ENCODE measurements at places on chromosomes 3 and 15.

- no peak overlapping the region for H3K27ac ChIP-seq
- H3K4me1 ChIP-seq: peaks cover 4% of the 10 kb centered on the region
- H3K27me3 ChIP-seq: no peaks in the 10 kb centered on the region
- no peak overlapping the region for H3K4me3 ChIP-seq
These were observed 11.5 kb upstream of the DNASE1L3 start for GRCh38 chr3:58222161-58222724.

- no peak overlapping the region for H3K4me3 ChIP-seq
- H3K36me3 ChIP-seq: no peaks in the 10 kb centered on the region
- no peaks in the 10 kb centered on the region for H3K27me3 ChIP-seq
- no peak overlapping the region for H3K27ac ChIP-seq
- H3K4me1 ChIP-seq: no peaks in the 10 kb centered on the region
These were observed 82.7 kb downstream of the BTLA start for GRCh38 chr3:112416391-112417212.

DNA sequence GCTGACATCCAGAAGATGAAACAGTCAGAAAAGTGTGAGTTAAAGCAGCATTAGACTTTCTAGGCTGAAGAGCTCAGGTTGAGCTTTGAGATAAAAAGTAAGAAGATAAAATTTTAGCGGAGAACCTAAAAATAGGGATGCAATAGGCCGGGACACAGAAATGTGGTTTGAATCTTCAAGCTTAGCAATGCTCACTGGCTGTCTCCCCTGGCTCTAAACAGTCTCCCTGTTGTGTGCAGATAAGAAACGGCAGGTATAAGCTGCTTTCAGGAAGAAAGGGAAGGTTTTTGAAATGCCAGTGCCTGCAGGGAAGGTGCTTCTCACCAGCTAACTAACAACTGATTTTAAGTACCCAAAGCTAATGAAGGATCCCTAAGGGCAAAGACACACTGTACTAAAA, 718.7 kb upstream of the SGO1 start:
- H3K27me3 ChIP-seq: no peaks in the 10 kb centered on the region
- no peaks in the 10 kb centered on the region for H3K4me1 ChIP-seq
- no peak for DNase-seq

DNA sequence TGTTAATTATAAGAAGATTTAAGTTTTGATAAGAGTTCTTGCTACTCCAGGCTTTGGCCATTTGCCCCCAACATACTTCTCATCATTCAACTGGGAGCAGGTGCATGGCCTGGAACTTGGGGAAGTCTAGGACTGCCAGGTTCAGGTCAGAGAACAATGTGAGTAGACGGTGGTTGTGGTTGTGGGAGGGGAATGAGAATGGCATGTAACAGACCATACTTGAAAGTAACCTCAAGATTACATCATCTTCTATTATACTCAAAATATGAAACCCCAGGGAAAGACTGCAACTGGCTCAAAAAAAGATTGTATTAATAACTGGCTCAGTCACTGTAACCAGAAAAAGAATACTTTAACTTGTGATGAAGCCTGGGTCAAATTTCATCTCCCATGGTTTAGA, 364.9 kb upstream of the DPPA4 start:
- DNase-seq: no peak
- no peaks in the 10 kb centered on the region for H3K36me3 ChIP-seq
- H3K27me3 ChIP-seq: no peaks in the 10 kb centered on the region
- H3K27ac ChIP-seq: no peak overlapping the region
- H3K4me1 ChIP-seq: no peaks in the 10 kb centered on the region
- H3K4me3 ChIP-seq: no peak overlapping the region

DNA sequence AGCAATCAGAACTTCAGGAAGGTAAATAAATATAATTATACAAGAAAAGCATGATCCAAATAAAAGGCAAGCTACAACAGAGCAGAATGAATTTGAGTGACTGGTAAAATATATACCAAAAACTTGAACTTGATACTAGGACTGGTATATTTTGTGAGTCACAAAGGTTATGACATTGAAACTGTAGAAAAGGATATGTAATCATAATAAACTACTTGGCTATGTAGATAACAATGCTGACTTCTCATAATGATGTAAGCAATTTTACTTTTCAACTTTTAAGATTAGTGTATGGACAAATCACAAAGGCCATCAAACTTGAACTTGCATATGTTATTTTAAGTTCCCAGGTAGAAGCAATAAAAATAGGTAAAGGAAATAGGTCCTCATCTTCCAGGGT, 384.5 kb upstream of the NECTIN3 start:
- no peak overlapping the region for H3K27ac ChIP-seq
- DNase-seq: no peak
- H3K4me1 ChIP-seq: no peaks in the 10 kb centered on the region
- H3K27me3 ChIP-seq: no peaks in the 10 kb centered on the region
- no peaks in the 10 kb centered on the region for H3K36me3 ChIP-seq
- no peak overlapping the region for H3K4me3 ChIP-seq

GRCh38 chr3:195442573-195443390, at the start of gene ACAP2:
Gene ACAP2 (minus strand): TSS chr3:195443020. CDS start chr3:195442847, 173 bp downstream.
- peak within 1 kb of the TSS; percentile 74 for H3K27ac ChIP-seq
- peak within 1 kb of the TSS; percentile 64 for H3K4me3 ChIP-seq
- peaks cover 20% of the 10 kb centered on the region for H3K4me1 ChIP-seq
- H3K27me3 ChIP-seq: no peaks in the 10 kb centered on the region

GRCh38 chr15:88015228-88015860, 241.2 kb downstream of the NTRK3 start:
- H3K36me3 ChIP-seq: no peaks in the 10 kb centered on the region
- H3K27ac ChIP-seq: no peak overlapping the region
- no peak overlapping the region for H3K4me3 ChIP-seq
- DNase-seq: no peak

- no peak overlapping the region for H3K4me3 ChIP-seq
- H3K36me3 ChIP-seq: no peaks in the 10 kb centered on the region
- H3K27ac ChIP-seq: no peak overlapping the region
- no peak for DNase-seq
These were observed 445.3 kb upstream of the ROBO1 start for GRCh38 chr3:80213086-80213485.

GRCh38 chr3:65181391-65181871, 493.6 kb upstream of the ADAMTS9 start:
- DNase-seq: no peak
- H3K27ac ChIP-seq: peak overlapping the region; percentile 50
- no peaks in the 10 kb centered on the region for H3K27me3 ChIP-seq
- no peaks in the 10 kb centered on the region for H3K36me3 ChIP-seq

DNA sequence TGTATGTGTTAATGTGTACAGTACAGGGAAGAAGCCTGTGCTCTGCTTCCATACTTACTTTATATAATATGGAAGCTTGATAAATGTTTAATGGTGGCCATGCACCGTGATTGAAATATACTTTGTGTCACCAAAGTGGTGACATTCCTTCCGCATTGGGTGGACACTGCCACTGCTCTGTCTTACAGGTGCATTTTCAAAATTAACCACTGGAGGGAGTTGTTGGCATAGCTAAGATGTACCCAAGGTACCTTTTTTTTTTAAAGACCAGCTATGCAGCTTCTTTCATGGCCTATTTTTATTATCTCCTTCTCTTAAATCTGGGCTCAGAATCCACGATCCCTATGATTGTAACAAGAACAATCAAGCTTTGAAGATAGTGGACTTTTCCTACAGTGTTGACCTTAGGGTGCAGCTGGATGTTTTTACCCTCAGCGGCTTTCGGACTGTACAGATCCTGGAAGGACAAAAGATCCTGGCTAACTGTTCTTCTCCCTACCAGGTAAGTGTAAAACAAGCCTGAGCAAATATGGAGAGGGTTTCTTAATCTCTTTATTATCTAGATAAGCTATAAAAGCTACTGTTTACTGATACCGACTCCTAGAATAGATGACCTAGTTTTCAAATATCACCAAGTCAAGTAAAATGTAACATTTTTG, 21.6 kb upstream of the PAK6 start:
- peak; percentile 80 for DNase-seq
- no peaks in the 10 kb centered on the region for H3K4me1 ChIP-seq
- no peak overlapping the region for H3K4me3 ChIP-seq
- H3K27me3 ChIP-seq: no peaks in the 10 kb centered on the region

DNA sequence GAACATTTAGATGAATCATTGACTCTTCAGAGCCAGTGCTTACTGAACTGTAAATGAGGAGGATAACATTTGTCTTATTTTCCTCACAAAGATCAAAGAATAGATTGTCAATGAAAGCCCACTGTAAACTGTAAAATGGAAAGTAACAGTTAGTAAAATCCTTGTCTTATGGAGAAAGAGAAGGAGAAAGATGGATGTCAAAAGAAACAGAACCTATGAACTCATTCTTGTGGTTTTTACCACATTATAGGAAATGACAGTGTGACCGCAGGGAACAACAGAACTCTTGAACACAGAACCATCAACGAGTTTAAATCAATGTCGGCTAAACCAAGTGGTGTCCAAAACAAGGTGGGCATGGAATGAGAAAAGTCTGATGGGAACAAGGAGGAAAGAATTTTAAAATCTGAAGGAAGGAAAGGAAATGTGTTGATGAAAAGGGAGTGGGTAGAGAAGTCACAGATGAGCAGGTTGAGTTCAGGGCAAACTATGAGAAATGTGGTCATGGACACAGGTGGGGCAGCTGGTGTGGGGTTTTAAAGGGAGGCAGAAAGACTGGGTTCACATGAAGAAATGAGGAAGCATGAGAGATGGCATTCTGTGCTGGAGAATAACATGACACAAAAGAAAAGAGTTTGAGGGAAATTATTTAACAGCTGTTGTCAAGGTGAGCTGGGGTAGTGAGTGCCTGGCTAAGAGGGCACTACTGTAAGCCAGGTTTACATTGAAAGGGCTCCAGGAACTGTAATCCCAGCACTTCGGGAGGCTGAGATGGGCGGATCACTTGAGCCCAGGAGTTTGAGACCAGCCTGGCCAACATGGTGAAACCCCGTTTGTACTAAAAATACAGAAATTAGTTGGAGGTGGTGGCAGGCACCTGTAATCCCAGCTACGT, 42.4 kb upstream of the ETV5 start:
- DNase-seq: no peak
- no peaks in the 10 kb centered on the region for H3K27me3 ChIP-seq
- no peaks in the 10 kb centered on the region for H3K4me1 ChIP-seq
- H3K27ac ChIP-seq: no peak overlapping the region

GRCh38 chr15:85869124-85869523, 74.4 kb upstream of the KLHL25 start:
- H3K27ac ChIP-seq: no peak overlapping the region
- H3K27me3 ChIP-seq: no peaks in the 10 kb centered on the region
- H3K4me3 ChIP-seq: no peak overlapping the region
- no peaks in the 10 kb centered on the region for H3K36me3 ChIP-seq
- no peak for DNase-seq
- H3K4me1 ChIP-seq: no peaks in the 10 kb centered on the region

GRCh38 chr3:31858439-31858838, 122.6 kb downstream of the OSBPL10 start:
- no peak for DNase-seq
- H3K4me1 ChIP-seq: no peaks in the 10 kb centered on the region
- H3K27me3 ChIP-seq: no peaks in the 10 kb centered on the region

GRCh38 chr3:35565048-35565447, 74.3 kb upstream of the ARPP21 start:
- no peaks in the 10 kb centered on the region for H3K4me1 ChIP-seq
- no peaks in the 10 kb centered on the region for H3K36me3 ChIP-seq
- H3K27ac ChIP-seq: no peak overlapping the region
- H3K4me3 ChIP-seq: no peak overlapping the region
- no peaks in the 10 kb centered on the region for H3K27me3 ChIP-seq
- no peak for DNase-seq

DNA sequence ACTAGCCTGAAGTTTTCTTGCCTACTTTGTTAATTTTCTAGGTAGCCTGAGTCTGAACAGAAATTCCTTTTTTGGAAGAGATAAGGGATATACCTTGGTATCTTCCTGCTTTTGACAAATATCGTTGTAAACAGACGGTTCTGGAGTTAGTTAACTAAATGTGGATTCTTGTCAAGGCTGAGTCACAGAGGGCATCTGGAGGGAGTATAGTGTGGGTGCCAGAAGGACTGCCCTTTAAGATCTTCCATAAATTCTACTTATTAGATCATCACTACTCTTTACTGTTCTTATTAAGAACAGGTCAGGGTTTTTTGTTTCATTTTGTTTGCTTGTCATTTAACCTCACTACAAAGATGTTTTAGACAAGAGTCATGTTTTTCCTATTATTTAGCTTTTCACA, 125.3 kb upstream of the SKOR1 start:
- H3K36me3 ChIP-seq: peaks cover 51% of the 10 kb centered on the region
- no peak overlapping the region for H3K27ac ChIP-seq
- no peak for DNase-seq
- H3K4me3 ChIP-seq: no peak overlapping the region

GRCh38 chr3:94961423-94962100, 898.7 kb downstream of the NSUN3 start:
- H3K4me1 ChIP-seq: no peaks in the 10 kb centered on the region
- no peak overlapping the region for H3K27ac ChIP-seq
- H3K4me3 ChIP-seq: no peak overlapping the region
- no peak for DNase-seq
- no peaks in the 10 kb centered on the region for H3K27me3 ChIP-seq
- H3K36me3 ChIP-seq: no peaks in the 10 kb centered on the region

GRCh38 chr15:93188236-93188635, 99.2 kb upstream of the RGMA start:
- no peaks in the 10 kb centered on the region for H3K4me1 ChIP-seq
- H3K27ac ChIP-seq: no peak overlapping the region
- H3K36me3 ChIP-seq: no peaks in the 10 kb centered on the region
- DNase-seq: no peak
- H3K27me3 ChIP-seq: no peaks in the 10 kb centered on the region

DNA sequence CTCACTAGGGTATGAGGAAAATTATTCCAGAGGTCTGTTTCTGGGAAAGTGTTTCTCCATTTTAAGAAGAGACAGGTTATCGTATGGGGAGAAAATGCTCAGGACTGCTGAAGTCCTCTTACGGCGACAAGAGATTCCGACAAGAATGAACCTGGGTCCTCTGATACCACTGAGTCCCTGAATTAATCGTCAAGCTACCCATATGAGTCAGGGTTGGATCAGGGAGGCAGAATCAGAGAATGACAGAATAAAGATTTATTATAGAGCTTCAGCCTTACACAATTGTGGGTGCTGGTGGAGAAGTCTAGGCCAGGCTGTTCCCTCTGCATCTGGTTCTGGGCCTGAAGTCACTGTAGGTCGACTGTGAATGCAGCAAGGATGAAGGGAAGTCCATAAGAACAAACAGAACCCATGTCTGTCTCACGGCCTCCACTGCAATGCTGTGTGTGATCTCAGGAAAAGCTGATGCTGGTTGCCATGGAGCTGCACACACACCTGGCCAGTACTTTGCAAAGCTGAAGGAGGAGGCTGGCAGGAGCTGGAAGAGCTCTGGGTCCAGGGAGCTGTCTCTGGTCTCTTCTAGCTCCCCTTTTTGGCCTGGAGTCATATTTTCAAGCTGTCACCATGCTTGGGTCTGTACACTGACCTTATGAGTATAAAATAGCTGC, 83.9 kb downstream of the HHLA2 start:
- DNase-seq: no peak
- H3K36me3 ChIP-seq: no peaks in the 10 kb centered on the region
- no peak overlapping the region for H3K27ac ChIP-seq
- H3K27me3 ChIP-seq: no peaks in the 10 kb centered on the region
- no peak overlapping the region for H3K4me3 ChIP-seq

- peak overlapping the region; percentile 29 for H3K27ac ChIP-seq
- no peak overlapping the region for H3K4me3 ChIP-seq
- no peak for DNase-seq
- H3K36me3 ChIP-seq: no peaks in the 10 kb centered on the region
- H3K27me3 ChIP-seq: no peaks in the 10 kb centered on the region
These were observed 1.4 kb downstream of the ARL14 start for GRCh38 chr3:160678292-160678842.

- no peaks in the 10 kb centered on the region for H3K36me3 ChIP-seq
- H3K4me3 ChIP-seq: no peak overlapping the region
- peaks cover 21% of the 10 kb centered on the region for H3K4me1 ChIP-seq
- no peak for DNase-seq
- no peak overlapping the region for H3K27ac ChIP-seq
These were observed 233.3 kb downstream of the UACA start for GRCh38 chr15:70530017-70530499.

Data from tibial nerve (tissue), 4 donors.